ENCODE measurements at places on chromosomes 5 and 9.
A peak's percentile ranks its signal among the peaks of the same experiment; 100 is the strongest.

DNA sequence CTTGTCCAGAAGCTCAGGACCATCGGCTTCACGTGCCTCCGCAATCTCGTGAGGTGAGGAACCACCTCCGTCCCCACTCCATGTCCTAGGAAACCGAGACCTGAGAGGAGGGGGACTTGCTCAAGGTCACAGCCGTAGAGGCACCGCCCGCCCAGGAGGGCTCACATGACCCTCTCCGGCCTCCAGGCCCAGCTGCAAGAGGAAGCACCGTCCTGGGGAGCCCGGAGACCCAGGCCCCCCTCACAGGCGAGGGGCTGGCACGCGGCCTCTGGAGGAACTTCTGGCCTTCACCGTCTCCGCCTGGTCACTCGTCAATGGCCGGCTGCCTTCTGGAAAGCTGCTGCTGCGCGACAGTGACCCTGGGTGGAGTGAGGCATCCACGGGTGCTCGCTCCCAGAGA, 24.2 kb downstream of the FAM78A start:
- no peak for DNase-seq

- DNase-seq, result no peak
These were observed 19.0 kb downstream of the CXXC5 start for GRCh38 chr5:139667001-139667729.

DNA sequence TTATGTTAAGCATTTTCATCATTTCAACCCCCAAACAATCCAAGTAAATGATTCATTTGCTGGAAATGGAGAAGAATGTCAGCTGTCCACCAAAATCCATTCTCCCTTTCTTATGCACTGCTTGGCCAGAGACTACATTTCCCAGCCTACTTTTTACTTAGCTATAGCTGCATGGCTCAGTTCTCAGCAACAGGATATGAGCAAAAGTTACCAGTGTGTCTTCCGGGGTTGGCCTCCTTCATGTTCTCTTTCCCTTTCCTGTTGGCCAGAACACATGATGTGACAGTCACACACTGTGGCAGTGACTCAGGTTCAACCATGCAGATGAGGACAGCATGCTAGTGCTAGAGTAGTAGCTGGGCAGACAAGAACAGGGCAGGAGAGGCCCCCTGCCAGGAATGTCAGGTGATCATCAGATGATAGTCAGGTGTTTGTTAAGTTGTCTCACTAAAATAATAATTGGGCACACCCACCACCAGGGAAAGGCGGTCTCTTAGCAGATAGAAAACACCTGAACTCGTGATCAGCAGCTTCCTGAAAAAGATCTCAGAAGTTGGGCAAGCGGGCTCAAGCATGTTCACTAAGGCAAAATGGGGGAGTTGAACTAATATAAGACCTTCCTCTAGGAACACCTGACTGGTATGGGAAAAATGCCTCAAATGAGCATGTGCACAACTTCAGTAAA, 12.2 kb downstream of the GPR150 start:
- peak; percentile 28 for DNase-seq

- DNase-seq, result no peak
These were observed 486.8 kb upstream of the WWC1 start for GRCh38 chr5:167804512-167805220.

DNA sequence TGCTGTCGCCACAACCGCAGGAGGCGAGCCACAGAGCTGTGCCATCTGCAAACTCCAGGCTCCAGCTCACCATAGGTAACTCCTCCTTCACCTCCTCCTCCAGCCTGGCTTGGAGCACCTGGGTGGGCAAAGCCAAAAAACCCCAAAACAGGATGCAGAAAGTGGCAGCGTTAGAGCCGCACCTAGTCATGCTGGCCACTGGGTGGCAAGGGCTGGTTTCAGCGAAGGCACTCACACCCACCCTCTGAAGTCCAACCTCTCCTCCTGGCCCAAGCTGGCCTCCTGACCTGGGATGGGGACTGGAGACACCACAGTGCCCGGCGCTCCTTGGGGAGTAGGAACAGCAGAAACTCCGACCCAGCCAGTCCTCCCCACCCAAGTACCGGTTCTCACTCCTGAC, 28.7 kb upstream of the ZNF354B start:
- no peak for DNase-seq

DNA sequence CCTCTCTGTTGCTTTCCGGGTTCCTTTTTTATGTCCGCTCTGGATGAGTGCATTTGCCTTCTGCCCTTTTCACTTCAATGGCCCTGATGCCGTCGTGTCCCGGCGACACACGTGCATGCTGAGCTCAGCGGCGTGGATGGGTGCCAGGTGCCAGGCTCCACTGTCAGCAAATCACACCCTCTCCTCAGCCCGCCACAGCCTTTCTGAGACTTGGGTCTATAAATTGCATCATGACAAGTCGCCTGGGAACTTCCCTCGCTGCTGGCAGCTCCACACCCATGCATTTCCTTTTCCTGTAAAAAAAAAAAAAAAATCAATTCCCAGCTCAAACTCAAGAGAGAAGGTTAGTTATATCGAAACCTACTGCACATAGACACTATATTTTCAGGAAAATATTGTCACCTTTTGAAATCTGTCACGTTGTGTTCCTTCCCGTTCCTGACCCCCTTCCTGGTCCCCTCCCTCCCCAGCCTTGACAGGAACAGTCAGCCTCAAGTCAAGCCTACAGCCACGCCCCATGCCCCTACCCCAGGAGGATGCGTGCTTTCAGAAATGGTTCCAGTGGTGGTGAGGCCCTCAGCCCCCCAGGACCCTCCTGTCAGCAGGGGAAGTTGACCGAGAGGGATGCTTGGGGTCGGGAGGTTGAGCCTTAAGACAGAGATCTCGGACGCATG, 110.3 kb upstream of the PTCH1 start:
- no peak for DNase-seq

GRCh38 chr5:143014017-143014651, 244.0 kb downstream of the ARHGAP26 start:
- no peak for DNase-seq

GRCh38 chr5:177427211-177427822, 841 bp downstream of the GRK6 start:
- DNase-seq, result no peak

DNA sequence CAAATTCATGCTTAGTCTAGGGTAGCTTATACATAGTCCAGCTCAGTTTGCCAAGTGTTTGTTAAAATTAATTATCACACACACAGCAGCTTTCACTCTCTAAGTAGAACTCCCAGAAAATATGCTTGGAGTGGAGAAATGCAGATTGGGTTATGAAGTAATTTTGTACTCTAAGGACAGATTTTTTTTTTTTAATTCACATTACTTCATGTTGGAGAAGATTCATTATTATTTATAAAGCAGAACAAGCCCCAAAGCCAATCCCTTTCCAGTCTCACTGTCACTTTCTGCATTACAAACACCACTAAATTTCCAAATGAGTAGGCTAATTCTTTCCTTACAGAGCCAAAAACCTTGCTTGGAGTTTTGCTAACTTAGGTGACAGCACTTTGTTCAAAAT, 11.7 kb upstream of the C9orf72 start:
- DNase-seq, result no peak

DNA sequence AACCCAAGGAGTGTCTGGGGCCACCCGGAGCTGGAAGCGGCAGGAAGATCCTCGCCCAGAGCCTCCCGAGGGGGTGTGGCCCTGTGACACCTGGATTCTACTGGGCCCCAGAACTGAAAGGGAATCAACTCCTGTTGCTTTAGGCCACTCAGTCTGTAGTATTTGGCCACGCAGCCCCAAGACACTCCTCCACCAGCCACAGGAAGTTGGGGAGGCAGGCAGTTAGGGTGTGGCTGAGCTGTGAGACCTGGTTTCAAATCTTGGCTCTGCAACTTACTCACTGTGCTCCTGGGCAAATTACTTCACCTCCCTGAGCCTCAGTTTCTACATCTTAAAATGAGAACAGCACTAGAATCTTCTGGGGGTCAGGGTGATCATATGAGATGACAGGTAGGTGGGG, 119.8 kb upstream of the PPP1R26 start:
- no peak for DNase-seq

- DNase-seq, result peak; percentile 75
These were observed 149.9 kb upstream of the ANKH start for GRCh38 chr5:15021266-15022046.

DNA sequence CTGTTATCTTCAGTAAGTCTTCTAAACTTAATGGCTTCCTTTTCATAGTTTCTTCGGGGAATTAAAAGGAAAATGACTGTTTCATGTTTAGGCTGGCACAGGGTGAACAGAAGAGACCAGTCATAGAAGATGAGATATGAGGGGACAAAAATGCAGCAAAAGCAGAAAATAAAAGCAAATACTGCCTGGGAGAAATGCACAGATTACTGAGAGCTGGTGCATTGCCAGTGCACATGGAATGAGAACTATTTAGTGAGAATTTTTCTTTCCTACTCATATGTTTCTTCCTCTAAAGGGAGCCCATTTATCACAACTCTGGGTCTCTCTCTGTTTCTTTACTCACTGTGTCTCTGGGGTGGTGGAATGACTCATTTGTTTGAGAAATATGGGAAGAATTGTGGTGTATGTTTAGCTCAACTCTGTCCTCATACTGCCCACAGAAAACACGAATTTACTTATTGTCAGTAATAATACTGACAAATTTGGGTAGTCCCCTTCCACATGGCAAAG, 25.9 kb upstream of the ANKRD55 start:
- DNase-seq, result peak; percentile 95

DNA sequence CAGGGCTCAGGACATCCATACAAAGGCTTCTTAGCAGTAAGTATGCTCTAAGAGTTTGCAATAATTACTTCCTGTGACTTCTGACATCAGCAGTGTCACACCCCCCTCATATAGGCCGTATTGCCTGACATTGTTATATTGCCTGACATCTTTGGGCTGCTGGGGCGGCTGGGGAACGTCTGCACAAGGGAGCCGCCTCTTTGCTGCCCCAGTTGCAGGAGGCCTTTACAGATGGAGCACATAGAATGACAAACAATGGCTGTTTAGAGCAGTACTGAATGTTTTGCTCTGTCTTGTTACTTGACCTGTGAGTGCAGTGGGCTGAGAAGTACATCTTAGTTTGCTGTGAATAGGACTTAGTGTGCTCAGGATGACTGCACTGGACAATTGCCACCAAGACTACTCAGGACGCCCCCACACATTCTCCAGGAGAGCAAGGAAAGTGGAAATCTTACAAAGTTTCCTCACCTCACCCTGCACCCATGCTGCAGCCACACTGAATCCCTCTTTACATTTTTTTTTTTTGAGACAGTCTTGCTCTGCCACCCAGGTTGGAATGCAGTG, 65.4 kb upstream of the SPOCK1 start:
- peak; percentile 5 for DNase-seq

DNA sequence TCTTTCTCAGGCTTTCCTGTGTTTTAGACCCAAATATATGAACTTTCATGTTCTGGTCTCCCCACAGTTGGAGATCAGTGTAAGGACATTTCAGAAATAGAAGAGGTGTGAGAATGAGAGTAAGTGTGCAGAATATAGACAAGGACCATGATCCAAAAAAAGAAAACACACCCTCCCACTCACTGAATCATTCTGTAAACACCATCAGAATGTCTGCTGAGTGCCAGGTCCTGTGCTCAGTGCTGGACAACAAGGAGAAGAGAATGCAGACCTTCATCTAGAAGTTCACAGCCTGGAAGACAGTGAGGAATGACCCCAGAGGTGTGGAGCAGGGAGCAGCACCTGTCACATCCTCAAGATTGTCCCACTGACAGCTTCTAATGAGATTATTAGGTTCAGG, 19.1 kb upstream of the SH3RF2 start:
- no peak for DNase-seq

DNA sequence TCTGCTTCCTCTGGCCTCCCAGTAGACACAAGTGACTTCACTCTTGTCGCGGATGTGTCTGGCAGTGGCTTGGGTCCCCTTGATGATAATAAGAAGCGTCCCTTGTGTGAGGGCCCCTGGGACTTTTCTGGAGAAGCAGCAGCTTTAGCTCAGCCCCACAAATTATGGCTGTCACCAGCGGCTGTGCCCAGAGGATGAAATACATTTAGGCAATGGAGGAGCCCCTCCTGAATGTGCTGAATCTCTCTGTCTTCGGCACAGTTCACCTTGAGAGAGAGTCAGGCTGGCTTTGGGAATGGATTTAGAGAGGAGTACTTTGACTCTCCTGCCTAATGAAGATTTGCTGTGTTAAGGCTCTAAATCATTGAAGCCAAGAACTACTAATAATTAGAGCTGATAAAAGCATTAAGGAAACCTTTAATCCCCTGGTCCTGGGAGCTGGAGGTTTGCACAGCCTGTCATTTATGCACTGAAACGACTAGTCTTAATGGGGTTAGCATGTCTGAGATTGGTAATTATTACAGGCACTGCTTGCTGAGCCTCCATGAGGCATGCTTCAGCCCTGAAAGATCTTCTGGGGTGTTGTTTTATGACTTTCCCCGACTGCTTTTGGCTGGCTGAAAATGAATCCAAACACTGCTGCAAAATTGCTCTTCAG, 127.0 kb downstream of the TENT4A start:
- no peak for DNase-seq

- DNase-seq, result peak; percentile 75
These were observed 82.6 kb upstream of the FST start for GRCh38 chr5:53397845-53398244.

DNA sequence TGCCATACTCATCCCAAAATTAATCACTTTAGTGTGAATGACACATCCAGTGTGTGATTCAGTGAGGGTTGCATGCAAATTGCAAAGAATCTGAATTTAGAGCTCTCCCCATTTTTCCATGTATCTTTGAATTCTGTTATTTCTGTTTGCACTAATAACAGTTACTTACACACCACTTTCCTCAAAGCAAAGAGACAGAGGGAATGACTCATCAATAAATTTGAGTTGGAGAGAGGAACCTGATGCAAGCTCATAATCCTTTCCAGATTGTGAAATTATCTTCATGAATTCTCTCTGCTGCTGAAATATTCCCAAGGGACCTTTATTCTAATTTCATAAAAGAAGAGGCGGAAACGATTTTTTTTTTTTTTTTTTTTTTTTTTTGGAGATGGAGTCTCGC, 204.8 kb downstream of the CDH9 start:
- no peak for DNase-seq

- DNase-seq, result no peak
These were observed 4.5 kb downstream of the GPSM1 start for GRCh38 chr9:136331556-136332481.
